ENCODE measurements at places on chromosomes 12 and 14. TPM values are rescaled to one million over a fixed set of nuclear protein-coding genes. Genes with fewer than 3 reads are reported as not detected.

GRCh38 chr14:29925101-29925722 is 2.4 kb downstream of the PRKD1 start:
- DNase-seq: no peak

The FAM90A1 gene
- total RNA-seq: not detected

The ATXN7L3B gene
- total RNA-seq: 21.7 TPM

The ADAM20 gene
- total RNA-seq: 1.1 TPM

DNA sequence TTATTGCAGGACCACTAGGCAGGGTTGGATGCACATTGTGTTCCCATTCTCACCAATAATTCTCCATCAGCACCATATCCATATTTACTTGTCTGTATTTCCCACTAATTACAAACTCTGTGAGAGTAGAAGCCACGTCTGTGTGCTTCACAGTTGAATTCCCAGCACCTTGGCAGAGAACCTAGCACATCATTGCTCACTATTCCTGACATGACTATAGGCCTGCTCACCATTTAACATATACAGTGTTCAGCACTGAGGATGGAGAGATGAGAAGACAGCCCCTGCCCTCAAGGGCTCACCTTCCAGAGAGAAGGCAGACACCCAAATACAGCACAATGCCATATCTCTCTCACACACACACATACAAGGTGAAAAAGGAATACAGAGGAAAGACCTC is 5.0 kb downstream of the DAD1 start:
- DNase-seq: no peak

GRCh38 chr12:26845984-26846383 is 13.0 kb upstream of the ITPR2 start:
- no peak for DNase-seq

GRCh38 chr14:53152184-53152886 is 788 bp downstream of the DDHD1 start:
- peak; percentile 58 for DNase-seq
